Activated CD4-positive, alpha-beta T cell treated with anti-CD3 and anti-CD28 coated beads, Interleukin-2, amount 10 ng/mL, durations not matched to agents 24 days and 14 days (primary cell): ENCODE measurements at places on chromosomes 4 and X. TPM values are rescaled to one million over a fixed set of nuclear protein-coding genes. Genes with fewer than 3 reads are reported as not detected.

GRCh38 chr4:52096048-52096447 is 44.9 kb downstream of the SPATA18 start:
- no peak for DNase-seq

GRCh38 chr4:183012879-183013729 is 86.0 kb upstream of the WWC2 start:
- DNase-seq = no peak

- DNase-seq = no peak
Observed at GRCh38 chr4:186079694-186080093, 10.7 kb downstream of the TLR3 start.

GRCh38 chrX:154546354-154547244 is at the start of gene G6PD:
Gene G6PD, minus strand, starts transcription at chrX:154546846. Its CDS starts 691 bp downstream, at chrX:154546155.
- peak; percentile 94 for DNase-seq

GRCh38 chrX:50813843-50814661 is at the start of gene SHROOM4:
Gene SHROOM4, minus strand, starts transcription at chrX:50814194. Its CDS starts 176 bp downstream, at chrX:50814018.
- DNase-seq = no peak

Gene HSFX3
- not detected in 2 replicates for total RNA-seq
